ENCODE measurements at places on chromosomes 3 and 15. TPM values are rescaled to one million over a fixed set of nuclear protein-coding genes. Genes with fewer than 3 reads are reported as not detected.

The PXYLP1 gene
- total RNA-seq, result 16.2 TPM

The EPHB1 gene
- 1.5 TPM for total RNA-seq

The PPARG gene
- 20.8 TPM for total RNA-seq

The CCR3 gene
- not detected for total RNA-seq

The CPN2 gene
- not detected for total RNA-seq

The SLC41A3 gene
- total RNA-seq, result 41.2 TPM

The GOLGA8K gene
- total RNA-seq, result 0.32 TPM

The PSMD6 gene
- 53.5 TPM for total RNA-seq

The IREB2 gene
- total RNA-seq, result 25.6 TPM

The LRRN1 gene
- 0.12 TPM for total RNA-seq

The WDR48 gene
- 33.6 TPM for total RNA-seq

The MUC4 gene
- not detected for total RNA-seq

The TMEM108 gene
- total RNA-seq, result not detected

The PPP2R3A gene
- total RNA-seq, result 33.6 TPM

The CFAP100 gene
- not detected for total RNA-seq

The NGLY1 gene
- total RNA-seq, result 25.6 TPM

The SIDT1 gene
- total RNA-seq, result not detected

The BHLHE40 gene
- total RNA-seq, result 71.2 TPM

The LRRC49 gene
- 8.5 TPM for total RNA-seq

The ZNF148 gene
- 44.6 TPM for total RNA-seq

The GABRB3 gene
- total RNA-seq, result 0.85 TPM

The ADCY5 gene
- total RNA-seq, result 1.3 TPM

The SCG5 gene
- 7.8 TPM for total RNA-seq

The BLM gene
- total RNA-seq, result 0.61 TPM

The EEFSEC gene
- total RNA-seq, result 10.1 TPM

The UNC13C gene
- total RNA-seq, result not detected

The ATP8B4 gene
- 16.6 TPM for total RNA-seq

The TRH gene
- not detected for total RNA-seq

The ACSBG1 gene
- not detected for total RNA-seq

The RHCG gene
- not detected for total RNA-seq

The SEMA5B gene
- not detected for total RNA-seq

The ALS2CL gene
- total RNA-seq, result 7.1 TPM

The GRK7 gene
- total RNA-seq, result 0.12 TPM

The PLSCR2 gene
- total RNA-seq, result not detected

The PCBP4 gene
- 47.2 TPM for total RNA-seq

The USP8 gene
- total RNA-seq, result 64.3 TPM

The TRIM59 gene
- 37.0 TPM for total RNA-seq

The TLR9 gene
- total RNA-seq, result not detected

The SLC15A2 gene
- 0.32 TPM for total RNA-seq

The SEMA3F gene
- 4.5 TPM for total RNA-seq

The ALDH1A2 gene
- total RNA-seq, result 1.2 TPM

The GDPGP1 gene
- total RNA-seq, result 7.5 TPM
